Left kidney (tissue), 8 donors: ENCODE measurements at places on chromosomes 1 and 21. TPM values are rescaled to one million over a fixed set of nuclear protein-coding genes. Genes with fewer than 3 reads are reported as not detected.

CERS2 gene
- 307 TPM for polyA plus RNA-seq

DNA sequence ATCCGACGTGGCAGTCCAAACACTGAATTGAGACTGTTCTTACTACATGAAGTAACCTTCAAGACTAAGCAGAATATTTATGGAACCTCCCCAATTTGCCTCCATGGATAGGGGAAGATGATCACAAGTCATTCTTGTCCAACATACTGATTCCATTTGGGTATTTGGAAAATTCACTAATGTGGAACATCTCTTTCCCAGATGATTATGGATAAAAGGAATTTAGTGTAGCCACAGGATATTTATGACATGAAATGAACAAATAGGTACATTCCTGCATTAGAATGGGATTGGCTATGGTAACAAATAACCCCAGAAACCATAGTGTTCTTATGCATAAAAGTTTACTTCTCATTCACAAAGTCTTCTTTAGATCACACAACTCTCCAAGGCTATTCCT lies 40.2 kb upstream of the SGIP1 start:
- DNase-seq, result no peak

- no peak for DNase-seq
These were observed 2.5 kb downstream of the WDR26 start for GRCh38 chr1:224432146-224432545.

- DNase-seq, result no peak
These were observed 24.4 kb downstream of the GIPC2 start for GRCh38 chr1:78070210-78070609.

GRCh38 chr1:221693087-221693486 lies 48.8 kb downstream of the DUSP10 start:
- DNase-seq, result no peak

- DNase-seq, result no peak
These were observed 11.2 kb downstream of the MYOC start for GRCh38 chr1:171641076-171641864.

DNA sequence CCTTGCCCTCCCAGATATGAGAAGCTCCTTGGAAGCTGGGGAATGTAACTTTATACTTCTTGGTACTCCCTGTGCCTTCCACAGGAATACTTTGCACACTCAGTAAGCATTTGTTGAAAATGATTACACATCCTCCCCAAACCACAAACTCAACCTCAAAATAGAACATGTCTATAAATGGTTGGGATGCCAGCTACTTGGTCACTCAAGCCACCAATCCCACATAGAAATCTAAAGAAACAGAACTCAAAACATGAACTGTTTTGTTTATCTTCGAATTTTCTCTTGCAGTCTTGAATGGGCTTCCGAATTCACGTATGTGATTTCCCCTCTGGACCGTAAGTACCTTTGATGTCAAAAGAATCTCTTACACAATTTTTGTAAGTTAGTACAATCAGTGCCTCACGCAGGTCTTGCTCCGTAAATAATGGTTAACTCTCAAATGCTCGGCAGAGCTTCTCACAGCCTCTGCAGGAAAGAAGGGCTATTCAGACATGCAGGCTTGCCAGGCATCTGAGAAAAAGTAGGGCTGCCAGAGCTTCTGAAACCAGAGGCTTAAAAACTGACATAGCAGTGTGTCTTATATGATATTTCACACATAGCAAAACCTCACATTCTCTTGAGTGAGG lies 26.9 kb downstream of the SORT1 start:
- no peak for DNase-seq
